Activated CD8-positive, alpha-beta memory T cell treated with anti-CD3 and anti-CD28 coated beads for 48 hours (primary cell): ENCODE measurements at places on chromosomes 13 and 19.

DNA sequence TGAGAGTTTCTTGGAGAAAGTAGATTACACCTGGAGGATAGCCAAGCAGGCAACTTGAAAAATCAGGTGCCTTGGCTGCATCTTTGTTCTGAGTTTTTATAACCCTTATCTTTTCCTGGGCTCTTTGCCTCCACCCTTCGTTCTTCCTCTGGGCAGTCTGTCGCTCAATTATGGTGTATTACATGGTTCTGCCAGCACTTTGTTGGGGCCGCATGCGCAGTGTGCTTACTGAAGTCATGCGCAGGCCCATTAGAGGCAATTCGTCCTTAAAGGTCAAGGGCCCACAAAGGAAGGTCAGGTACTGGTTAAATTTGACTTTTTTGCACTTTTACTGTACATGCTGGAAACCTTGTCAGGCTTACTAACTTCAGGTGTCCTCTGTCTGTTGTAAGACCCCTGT is 761.9 kb upstream of the SLITRK5 start:
- no peak for DNase-seq

GRCh38 chr13:94480672-94481145 is 1.2 kb upstream of the DCT start:
- DNase-seq = no peak

GRCh38 chr13:114026481-114026880 is 52.6 kb upstream of the C13orf46 start:
- no peak for DNase-seq

- no peak for DNase-seq
Measured at GRCh38 chr13:101584331-101584730, 131.9 kb downstream of the ITGBL1 start.

DNA sequence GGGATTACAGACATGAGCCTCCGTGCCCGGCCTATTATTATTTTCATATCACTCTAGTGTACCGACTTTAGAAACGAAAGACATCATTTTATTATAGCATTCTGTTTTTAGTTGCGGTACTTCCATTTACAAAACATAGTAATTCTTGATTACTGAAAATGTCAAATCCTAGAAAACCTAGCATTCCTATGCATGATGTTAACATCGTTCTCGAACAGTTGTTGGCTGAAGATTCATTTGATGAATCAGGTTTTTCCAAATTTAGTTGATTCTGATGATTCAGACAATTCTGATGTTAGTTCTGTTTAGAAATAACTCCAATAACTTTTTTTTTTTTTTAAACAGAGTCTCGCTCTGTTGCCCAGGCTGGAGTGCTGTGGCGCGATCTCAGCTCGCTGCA is 11.5 kb upstream of the MTRF1 start:
- no peak for DNase-seq

GRCh38 chr13:46278474-46278873 is 66.7 kb downstream of the LRRC63 start:
- no peak for DNase-seq

- no peak for DNase-seq
Measured at GRCh38 chr13:112849500-112849899, 119.5 kb upstream of the MCF2L start.

DNA sequence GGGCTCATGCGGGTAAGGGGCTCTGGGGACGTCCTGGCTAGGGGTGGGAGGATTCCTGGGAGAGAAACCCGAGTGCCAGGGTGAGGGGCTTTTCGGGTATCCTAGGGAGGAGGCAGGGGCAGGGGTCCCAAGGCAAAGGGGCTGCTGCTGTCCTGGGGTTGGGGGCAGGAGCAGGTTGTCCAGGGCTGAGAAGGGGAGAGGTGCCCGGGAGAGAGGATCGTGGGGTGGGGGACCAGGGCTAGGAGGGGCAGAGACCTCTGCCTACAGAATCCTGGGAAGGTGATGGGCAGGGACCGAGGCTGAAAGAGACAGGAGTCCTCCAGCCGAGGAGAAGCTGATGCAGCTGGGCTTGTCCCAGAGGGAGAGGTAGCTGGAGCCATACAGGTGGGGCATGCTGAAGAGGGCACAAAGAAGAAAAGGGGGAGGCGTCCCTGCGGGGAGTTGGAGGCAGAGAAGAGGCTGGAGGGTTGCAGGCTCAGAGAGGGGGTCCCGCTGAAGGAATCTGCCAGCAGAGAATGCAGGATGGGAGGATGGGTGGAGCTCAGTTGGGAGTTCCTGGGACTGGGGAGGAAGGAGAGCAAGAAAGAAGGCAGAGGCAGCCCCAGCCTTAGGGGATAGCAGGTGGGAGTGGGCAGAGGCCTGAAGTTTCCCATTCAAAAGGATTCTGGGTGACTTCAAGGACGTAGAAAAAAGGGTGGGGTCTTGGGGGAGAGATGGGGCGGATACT is 574 bp downstream of the CYP2S1 start:
- no peak for DNase-seq

DNA sequence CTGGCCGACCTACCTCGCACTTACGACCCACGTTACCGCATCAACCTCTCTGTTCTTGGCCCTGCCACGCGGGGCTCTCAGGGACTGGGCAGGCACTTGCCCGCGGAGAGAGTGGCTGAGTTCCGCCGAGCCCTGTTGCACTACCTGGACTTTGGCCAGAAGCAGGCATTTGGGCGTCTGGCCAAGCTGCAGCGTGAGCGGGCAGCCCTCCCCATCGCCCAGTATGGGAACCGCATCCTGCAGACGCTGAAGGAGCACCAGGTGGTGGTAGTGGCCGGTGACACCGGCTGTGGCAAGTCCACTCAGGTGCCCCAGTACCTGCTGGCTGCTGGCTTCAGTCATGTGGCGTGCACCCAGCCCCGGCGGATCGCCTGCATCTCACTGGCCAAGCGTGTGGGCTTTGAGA is 4.2 kb downstream of the DHX34 start:
- no peak for DNase-seq

DNA sequence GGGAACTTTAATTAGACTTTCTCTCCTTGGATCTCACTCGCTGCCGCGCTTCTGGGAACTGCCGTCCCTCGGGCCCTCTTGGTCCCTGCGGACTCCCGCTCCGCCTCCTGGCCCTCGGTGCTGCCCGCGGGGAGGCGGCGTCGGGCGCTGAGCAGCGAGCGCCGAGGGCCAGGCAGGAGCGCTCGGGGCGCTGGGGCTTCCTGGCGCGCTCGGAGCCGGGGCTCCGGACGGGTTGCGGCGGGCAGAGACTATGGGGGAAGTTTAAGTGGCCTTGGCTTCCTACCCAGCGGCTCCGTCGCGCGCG is 704 bp downstream of the CHST8 start:
- DNase-seq = no peak

DNA sequence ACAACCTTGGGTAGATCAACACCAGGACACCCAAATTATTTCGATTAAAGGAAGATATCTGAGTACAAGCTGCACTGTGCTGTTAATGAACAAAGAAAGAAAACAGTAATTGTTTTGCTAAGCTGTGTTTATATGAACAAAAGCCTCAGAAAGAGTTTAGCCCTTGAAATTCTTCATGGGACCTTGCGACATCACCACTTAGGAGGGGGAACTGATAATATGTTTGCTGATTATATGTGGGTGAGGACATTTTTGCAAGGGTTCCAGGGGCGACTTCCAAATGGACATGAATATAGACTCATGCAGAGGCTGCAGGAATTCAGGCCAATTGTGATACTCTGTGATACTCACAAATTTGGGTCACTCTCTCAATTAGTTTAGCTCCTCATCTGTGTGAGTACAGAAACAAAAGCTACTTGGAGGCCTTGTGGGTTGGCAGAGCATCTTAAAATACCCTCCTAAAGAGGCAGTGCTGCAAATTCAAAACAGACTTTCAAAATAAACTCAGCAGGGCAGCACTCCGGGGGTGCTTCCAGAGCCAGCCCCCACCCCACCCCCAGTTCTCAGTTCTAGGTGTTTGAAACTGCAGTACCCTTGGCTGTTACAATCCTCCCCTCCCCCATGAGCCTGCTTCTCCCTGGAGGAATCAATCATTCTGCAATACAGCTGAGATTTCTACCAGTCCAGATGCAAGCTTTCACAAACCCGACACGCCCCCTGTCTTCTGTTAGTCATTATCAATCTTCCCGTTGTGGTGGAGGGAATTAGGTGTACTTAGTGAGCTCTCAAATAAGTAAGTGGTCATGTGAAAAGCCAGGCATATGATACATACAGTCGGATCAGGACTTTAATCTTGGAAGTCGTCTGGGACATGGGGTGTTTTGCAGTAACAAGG is 97.0 kb upstream of the MBNL2 start:
- no peak for DNase-seq

DNA sequence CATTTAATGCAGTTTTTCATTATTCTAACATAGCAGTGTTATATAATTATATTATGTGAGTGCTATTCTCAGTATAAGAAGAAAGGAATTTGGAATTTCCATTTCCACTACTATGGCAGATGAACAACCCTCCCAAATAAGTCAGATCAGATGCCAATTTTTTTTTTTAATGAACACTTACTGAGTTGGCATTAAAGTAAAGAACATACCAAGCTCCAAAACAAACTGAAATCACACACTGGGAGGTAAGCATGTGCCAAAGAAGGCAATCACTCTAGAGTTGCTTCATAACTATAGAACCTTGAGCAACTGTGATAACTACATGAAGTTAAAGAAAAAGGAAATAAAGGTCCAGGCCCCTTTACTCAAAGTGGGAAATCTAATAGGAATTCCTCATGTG is 90.3 kb downstream of the RNF17 start:
- no peak for DNase-seq

DNA sequence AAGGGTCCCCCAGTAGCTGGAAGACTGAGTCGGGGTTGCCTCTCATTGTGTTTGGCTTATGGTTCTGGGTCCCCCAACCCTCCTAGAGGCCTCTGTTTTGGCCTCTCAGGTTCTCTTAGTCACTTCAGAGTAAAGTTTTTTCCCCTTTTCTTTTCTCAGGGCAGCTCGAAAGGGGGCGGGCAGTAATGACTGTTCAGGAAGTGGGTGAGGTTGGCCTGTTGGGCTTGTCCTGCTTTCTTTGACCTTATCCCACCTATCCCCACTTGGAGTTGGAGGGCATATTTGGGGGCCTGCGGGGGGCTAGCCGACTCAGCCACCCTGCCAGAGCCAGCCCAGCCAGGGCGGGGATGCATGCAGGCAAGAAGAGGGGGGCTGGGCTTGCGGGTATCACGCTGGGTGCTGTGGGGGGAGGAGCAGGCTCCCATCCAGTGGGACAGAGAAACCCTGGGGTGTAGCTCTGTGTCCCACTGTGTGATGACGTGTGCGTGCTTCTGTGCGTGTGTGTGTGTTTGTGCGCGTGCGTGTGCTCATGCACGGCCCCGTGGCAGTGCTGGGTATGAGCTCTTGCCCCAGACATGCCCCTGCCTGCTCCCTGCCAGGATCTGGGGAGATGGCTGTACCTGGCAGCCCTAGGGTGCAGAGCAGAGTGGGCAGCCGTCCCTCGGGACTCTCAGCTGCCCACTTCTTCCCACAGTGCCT is 1.4 kb downstream of the CIC start:
- DNase-seq = no peak

- DNase-seq = no peak
Measured at GRCh38 chr19:37931881-37932655, 25.1 kb downstream of the SIPA1L3 start.
